Ureter (tissue), 1 donor: ENCODE measurements at places on chromosomes 3 and 15.
A peak's percentile ranks its signal among the peaks of the same experiment; 100 is the strongest.

- no peak for DNase-seq
These were observed 53.2 kb downstream of the CHST2 start for GRCh38 chr3:143172795-143173145.

DNA sequence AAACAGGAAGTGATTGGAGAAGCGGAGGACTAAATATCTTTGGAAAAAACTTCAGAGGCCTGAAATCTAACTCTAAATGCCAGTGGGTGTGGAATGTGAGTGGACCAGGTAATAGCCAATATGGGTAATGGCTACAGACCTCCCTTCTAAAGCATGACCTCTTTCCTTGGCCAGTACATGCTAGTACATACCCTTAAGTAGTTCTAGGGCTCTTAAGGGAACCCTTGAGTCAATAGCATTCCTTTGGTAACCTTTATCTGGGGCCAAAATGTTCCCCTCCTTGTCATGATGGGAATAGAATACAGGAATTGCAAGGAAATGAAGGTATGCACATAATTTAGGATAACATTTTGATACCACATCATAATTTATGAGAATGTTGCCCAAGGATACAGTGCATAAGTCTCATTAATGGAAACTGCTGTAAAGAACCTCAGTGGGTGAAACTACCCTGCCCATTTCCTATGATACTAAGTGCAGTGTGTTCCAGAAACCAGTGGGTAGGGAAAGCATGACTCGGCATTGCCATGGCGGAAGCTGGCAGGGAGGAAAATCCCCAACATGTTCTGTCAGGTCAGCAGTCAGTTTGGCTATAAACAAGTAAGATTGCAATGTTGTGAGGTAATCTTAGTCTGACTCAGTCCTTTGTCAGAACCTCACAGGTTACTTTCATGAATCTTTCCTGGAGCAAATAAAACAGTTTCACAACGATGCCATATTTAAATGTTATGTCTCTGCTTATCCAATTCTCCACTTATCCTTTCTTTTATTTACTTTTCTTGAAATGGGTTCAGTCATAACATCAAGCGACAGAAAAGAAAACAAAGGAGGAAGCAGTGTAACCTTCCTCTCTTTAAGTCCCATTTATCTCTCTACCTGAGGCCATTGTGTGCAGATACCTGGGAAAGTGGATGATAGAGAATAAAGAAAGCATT, 23.5 kb upstream of the RAP2B start:
- peak; percentile 84 for DNase-seq

DNA sequence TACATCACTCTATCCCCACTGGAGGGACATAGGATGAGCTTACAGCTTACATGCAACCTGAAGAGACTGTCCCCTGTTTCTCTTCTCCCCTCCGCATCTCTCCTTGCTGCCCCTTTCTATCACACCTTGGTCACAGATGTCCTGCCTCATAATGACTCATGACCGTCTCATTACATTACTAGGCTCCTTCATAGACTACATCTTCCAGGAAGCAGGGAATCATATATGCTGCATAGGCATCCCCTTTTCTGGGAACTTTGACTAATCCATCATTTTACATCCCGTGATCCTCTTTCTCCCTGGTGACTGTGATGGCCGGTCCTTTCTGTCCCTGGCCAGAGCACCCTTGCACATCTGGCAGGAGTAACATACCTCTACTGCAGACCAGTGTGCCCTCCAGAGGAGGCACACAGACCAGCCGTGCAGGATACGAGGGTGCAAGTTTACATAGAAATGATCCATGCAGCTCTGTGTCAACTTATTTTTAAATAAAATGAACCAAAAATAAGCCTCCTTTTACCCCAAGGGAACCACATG, 188.9 kb downstream of the CACNA2D3 start:
- DNase-seq, result no peak

GRCh38 chr3:184696697-184697096, 15.2 kb downstream of the MAGEF1 start:
- no peak for DNase-seq

- no peak for DNase-seq
These were observed 1.1 kb upstream of the CD200R1 start for GRCh38 chr3:112976001-112976400.

DNA sequence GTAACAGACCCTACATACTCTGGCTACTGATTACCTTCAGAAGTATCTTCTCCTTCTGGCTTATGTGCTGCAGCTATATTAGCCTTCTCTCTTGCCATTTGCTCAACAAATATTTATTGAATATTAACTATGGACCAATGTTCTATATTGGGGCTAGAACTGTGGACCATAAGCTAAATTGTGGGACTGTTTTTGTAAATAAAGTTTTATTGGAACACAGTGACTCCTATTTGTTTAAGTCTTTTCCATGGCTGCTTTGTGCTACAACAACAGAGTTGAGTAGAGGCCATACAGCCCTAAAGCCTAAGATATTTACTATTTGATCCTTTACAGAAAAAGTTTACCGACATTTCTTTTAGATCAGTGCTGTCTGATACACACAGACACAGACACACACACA, 20.3 kb upstream of the XIRP1 start:
- no peak for DNase-seq

DNA sequence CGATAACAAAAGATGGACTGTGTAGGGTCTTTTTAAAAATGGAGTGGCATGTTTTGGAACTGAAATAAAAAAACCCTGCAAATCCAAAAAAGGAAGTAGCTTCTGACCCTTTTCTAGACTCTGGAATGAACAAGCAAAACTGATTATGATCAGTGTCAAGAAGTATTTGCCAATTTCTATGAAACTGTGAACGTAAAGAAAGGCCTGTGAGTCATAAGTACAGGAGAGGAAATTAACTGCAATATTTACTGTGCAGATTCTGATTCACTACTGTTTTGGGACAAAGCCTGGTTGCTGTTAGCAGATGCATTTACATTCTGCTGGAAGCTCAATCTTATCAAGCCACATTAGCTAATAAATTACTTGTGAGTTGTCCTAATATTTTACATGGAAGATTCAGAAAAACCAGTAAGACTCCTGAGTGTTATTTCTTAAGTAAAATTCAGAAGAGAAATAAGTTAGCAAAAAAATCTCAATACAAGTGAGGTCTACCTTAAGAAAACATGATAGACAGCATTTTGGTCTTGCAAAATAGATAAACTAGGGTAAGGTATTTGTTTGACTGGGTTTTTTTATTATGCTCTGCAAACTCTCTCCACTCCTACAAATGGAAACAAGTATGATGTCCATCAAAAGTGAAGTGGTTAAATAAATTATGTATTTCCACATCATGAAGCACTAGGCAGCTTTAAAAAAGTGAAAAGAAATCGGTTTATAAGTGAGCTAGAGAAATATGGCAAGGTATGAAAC, 90.2 kb upstream of the LMOD3 start:
- DNase-seq, result no peak

DNA sequence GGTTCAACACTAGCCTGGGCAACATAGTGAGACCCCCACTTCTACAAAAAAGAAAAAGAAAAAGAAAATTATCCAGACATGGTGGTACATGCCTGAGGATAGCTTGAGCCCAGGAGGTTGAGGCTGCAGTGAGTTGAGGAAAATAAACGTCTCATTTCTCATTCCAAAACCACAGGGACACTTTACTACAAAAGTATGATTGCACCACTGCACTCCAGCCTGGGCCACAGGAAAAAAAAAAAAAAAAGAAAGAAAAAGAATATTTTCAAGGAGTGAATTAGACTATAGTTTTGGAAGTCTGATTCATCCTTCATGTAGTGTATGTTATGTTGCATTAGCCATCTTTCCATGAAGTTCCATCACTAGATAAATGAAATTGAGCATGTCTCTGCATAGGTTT, 149.5 kb upstream of the THBS1 start:
- no peak for DNase-seq

DNA sequence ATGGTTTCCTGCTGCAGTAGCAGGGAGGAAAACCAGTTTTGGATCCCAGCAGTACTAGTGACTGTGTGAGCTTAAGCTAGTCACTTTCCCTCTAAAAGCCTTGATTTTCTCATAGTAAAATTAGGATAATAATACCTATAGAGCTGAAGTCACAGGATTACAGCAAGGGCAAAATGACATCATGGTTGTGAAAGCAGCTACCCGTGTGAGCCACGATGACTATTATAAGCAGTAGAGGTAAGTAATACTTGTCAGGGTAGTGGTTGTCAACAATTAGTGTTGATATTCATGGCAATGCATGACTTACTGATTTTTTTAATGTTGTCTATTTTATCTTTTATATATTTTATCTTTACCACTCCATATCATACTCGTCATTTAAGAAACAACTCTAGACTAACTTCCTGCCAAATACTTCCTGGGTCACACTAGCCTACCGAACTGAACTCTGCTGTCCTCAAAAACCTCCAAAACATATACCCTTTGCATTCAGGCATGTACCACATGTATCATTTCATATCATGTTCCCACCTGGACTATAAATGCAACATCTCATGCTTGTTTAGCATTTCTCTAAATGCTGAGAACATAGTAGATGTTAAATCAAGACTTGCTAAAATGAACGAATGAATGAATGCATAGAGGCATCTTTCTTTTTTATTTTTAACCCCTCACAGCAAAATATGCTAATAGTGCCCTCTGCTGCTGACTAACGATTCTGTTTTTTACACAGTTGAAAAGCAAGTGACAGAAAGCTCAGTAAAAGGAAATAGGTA, 172.6 kb downstream of the P3H2 start:
- no peak for DNase-seq

GRCh38 chr3:30713885-30714503, 107.6 kb downstream of the TGFBR2 start:
- DNase-seq, result no peak

GRCh38 chr3:156207802-156208685, 87.7 kb downstream of the KCNAB1 start:
- no peak for DNase-seq

GRCh38 chr15:63372753-63373152, 8.9 kb downstream of the CA12 start:
- no peak for DNase-seq

DNA sequence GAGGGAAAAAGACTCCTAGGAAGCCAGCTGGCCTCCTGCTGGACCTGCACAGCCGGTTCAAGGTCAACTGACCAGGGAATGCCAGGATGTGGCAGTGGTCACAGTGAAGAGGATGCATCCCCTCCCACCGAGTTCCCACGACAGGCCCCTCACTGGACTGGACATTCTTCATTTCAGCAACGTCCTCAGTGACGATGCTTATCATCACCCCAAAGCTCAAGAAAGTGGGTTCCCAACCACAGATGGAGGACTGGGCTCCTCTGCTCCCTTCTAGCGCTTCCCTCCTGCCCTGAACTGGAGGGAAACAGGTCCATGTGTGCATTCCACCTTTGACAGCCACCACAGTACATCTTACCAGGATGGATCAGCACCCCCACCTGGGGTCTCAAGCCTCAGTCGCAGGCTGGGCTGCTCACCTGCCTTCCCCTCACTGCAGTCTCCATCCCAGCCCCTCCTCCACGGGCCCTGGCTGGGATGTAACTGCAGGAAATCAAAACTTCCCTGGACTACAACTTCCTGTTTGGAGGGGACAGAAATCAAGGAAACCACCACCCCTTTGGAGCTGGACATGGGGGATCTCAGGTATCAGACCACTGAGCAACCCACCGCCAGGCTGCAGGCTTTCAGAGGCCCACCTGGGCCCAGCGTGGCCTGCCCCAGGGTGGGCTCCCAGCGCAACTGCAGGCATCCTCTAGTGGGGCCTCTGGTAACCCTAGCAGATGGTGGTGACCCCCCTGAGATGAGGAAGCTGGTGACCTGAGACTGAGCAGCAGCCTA, 7.3 kb downstream of the CALML4 start:
- DNase-seq, result no peak

- DNase-seq, result peak; percentile 71
These were observed at the start of gene PPARG for GRCh38 chr3:12288182-12289129. PPARG (plus strand) TSS chr3:12289070; CDS start chr3:12379712, 90,642 bp downstream.

DNA sequence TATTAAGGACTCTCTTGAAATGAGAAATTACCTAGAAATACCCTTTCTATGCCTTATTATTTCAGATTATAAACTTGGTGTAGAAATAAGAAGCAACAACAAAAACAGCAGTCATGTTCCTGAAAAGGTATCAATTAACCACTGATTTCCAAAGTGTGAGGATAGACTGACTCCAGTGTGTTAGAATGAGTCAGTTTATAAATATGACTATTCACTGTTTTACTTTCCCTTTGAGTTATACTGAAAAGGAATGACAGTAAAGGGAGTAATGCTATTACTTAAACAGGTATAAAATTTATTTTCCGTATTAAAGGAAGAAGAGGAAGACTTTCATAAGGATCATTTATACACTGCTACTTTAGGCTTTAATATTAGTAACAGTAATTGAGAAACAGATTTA, 12.9 kb downstream of the GMNC start:
- no peak for DNase-seq

DNA sequence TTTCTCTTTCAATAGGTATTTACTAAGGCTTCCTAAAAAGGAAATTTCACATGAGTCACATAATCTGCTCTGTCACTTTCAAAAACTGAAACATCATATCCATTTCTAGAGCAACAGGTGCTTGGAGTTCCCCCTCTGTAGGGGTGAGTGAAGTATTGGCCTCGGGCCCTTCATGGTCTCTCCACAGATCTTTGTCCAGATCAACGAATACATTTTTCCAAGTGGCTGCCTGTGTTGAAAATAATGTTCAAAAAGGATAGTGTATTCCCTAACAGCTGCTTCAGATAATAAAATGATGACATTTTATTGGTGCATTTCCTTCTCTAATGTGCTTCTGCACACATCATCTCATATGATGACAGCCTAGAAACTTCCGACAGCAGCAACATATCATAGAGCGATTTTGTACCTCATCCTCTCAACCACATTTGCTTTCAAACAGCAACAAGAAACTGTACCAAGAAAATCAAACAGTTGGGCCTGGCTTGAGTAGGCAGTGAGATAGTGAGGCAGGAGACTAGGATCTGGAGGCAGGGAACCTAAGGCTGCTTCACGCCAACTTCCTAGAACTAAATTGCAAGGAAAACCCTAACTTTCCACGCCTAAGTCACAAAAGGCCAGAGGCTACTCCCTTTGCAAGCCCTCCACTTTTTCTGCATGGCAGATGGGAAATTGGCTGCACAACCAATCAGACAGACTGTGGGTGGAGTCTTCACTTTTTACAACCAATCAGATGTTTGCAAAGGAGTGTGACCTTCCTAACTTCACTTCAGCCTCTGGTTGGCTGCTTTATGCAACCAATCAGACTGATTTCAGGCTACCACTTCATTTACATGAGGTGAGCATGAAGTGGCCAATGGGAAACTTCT, 340.2 kb downstream of the LRRC3B start:
- DNase-seq, result no peak

GRCh38 chr3:177831361-177831760, 634.1 kb upstream of the TBL1XR1 start:
- no peak for DNase-seq

- DNase-seq, result no peak
These were observed 7.4 kb upstream of the ULK3 start for GRCh38 chr15:74850393-74850792.

DNA sequence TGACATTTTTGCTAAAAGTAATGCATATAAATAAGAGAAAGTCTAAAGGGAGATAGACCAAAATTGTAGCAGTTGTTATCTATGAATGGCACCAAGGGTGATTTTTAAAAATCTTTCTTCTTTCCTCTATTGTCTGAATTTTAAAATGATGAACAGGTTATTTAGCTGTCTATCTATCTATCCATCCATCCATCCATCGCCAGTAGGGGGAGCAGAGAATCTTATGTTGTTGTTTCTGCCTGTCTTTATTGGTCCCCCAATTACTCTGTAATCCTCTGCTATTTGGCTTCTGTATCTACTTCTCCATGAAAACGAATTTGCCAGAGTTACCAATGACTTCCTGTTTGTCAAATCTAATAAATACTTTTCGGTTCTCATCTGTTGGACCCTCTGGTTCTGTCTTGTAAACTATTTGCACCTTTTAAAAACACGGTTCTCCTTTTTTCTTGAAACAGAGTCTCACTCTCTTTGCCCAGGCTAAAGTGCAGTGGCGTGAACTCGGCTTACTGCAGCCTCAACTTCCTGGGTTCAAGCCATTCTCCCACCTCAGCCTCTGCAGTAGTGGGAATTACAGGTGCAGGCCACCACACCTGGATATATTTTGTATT, 86.0 kb downstream of the ECT2 start:
- DNase-seq, result no peak
